ENCODE measurements at places on chromosomes 3 and 15. TPM values are rescaled to one million over a fixed set of nuclear protein-coding genes. Genes with fewer than 3 reads are reported as not detected.

DNA sequence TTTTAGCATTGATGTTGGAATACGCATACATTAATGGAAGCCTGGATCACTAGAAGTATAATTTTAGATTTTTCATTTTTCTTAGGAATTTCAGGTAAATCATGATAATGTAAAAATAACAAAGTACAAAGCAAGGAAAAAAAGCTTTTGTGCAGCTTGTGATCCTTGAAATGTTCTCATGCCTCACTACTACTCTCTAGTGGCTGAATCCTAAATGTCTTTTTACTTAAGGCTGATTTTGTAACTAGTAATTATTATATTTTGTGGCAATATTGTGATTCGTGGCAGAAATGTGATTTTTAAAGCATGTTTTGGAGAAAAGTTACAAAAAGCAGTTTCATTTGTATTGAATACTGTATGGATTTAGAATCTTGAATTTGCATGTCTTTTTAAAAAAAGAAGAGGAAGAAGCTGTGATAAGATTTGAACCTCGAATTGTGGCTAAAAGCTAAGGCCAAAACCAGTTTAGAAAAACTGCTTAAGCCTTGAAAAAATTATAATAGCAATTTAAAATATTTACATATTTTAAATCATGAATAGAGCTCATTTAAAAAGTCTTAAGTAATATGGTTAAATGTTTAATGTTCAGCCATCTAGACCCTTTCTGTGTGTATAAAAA lies 39.0 kb downstream of the U2SURP start:
- DNase-seq: no peak

GRCh38 chr15:36370731-36371112 lies 208.7 kb upstream of the CDIN1 start:
- no peak for DNase-seq

GRCh38 chr3:151415289-151415688 lies 30.7 kb upstream of the P2RY12 start:
- DNase-seq: no peak

Gene TMEM42
- 10.8 TPM for total RNA-seq

DNA sequence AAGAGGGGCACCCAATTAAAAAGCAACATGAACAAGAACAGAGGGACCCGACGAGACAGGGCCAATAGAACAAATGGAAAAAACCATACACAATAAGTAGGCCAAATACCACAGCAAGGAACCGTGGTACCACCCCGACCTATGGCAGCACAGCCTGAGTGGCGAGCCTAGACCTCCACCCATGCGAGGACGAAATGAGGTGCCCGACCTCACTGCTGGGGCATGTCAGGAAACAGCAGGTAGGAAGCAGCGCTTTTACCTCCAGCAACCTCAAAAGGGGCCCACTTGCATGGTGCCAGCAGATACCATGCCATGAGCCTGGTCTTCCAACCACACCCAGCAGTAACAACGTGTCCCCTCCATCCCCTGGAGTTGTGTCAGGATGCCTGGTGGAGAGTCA lies 77.9 kb downstream of the PCSK6 start:
- DNase-seq: no peak

- no peak for DNase-seq
These were observed 555.2 kb downstream of the MAGI1 start for GRCh38 chr3:65483480-65483879.
